ENCODE measurements at places on chromosomes 6 and 20.

DNA sequence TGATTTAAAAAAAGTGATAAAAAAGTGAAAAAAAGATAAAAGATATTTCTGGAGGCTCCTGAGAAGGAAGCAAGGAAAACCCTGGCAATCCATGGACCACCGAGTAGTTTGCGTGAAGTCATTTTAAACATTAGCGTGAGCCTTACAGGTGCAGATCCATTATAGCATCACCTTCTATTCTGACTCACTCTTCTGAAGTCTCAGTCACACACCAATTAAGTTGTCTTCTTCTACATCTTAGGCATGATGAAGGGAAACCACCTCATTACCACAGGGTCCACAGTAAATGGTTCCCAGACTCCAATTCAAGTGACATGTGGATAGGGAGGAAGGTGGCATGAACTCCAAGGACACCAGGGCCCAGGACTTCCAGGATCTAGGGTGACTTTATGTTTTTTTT, 99.1 kb downstream of the GJA10 start:
- no peak for DNase-seq

DNA sequence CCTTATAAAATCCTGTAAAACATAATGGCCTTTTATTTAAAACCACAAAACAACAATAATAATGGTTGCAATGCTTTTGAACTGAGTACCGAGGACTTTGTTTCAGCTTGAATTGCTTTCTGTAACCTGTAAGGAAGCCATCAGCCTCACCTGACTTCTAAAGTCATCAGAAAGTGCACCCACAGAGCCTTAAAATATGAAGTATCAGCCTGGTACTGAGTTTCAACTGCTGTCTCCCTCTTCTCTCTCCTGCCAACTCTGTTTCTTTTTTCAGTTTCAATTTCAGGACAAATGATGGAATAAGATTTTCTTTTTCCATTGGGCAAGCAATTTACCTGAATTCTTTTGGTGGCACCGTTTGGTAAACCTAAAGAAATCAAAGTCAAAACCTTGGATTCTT, 119.4 kb downstream of the PHACTR1 start:
- no peak for DNase-seq

DNA sequence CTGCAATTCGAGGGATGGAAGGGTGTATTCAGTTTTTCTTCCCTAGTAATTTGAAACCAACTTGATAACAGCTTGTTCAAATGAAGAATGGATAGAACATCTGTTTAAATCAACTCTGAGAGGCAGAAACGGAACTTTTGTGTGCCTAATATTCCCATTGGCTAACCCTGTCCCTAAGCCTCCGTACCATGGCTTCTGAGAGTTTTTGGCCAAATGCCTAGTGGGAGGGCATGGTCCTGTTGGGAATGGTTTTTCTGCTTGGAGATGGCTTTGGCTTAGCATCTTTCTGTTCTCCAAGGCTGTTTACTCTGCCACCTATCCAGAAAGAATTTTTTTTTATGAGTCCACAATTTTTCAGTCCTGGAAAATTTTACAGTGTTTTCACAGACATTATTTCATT, 126.7 kb upstream of the MLIP start:
- no peak for DNase-seq

GRCh38 chr6:52360601-52361413, 1.1 kb upstream of the PAQR8 start:
- DNase-seq, result no peak

- DNase-seq, result no peak
Observed at GRCh38 chr20:47195573-47195972, 160.9 kb downstream of the ZMYND8 start.

DNA sequence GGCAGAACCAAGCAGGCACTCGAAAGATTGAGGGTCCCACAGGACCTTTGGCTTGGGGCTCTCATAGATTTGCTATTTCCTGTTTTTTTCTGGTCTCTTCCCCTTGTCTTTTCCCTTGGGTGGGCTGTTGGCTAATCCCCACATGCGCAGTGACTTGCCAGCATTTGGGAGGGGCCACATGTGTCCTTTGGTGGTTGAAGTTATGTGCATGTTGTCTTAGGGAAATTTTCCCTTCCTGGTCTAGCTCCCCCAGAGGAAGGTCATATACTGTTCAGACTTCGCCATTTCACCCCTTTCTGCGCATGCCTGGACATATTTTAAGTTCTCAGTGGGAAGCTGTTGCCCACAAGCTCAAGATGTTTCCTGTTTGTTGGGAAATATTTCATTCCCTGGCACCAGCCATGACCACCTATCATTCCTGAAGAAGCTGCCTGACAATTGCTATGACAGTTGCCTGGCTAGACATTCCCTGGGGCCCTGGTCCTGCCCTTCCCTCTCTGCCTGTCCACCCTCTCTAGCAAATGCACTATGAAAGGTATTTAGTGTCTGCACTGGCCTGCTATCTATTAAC, 156.2 kb upstream of the THBS2 start:
- no peak for DNase-seq

- DNase-seq, result no peak
Observed at GRCh38 chr6:72653026-72653425, 31.2 kb downstream of the KCNQ5 start.

DNA sequence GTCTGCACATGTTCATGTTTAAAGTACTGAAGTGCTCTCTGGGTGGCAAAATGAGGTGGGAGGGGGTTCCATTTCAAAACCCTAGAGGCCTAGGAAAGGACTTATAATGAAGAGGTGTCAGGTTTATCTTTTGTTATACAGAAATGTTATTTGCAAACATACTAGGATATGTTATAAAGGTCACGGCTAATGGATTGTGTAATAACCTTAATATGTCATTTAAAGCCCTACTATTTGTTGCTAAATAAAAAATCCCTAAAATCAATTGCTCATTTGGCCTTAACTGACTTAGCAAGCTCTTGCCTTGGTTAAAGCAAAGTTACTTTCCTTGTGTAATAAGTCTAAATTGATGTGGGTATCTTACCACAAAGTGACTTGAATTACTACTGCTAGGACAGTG, 8.8 kb downstream of the NKX2-4 start:
- no peak for DNase-seq

GRCh38 chr6:31815025-31815838, at the start of the genes HSPA1A and HSPA1L:
Gene HSPA1A, plus strand, starts transcription at chr6:31815543. Its CDS starts 214 bp downstream, at chr6:31815757.
Gene HSPA1L, minus strand, starts transcription at chr6:31815283. Its CDS starts 3,311 bp downstream, at chr6:31811972.
- peak; percentile 85 for DNase-seq

- peak; percentile 54 for DNase-seq
Observed at GRCh38 chr6:137870744-137871247, 3.7 kb downstream of the TNFAIP3 start.

DNA sequence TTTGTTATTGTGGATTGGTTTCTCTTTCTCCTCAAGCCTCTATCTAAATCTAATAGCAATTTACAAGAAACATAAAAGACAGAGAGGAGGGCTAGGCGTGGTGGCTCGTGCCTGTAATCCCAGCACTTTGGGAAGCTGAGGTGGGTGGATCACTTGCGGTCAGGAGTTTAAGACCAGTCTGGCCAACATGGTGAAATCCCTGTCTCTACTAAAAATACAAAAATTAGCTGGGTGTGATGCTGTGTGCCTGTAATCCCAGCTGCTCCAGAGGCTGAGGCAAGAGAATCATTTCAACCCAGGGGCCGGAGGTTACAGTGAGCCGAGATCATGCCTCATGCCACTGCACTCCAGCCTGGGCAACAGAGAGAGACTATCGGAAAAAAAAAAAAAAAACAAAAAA, 46.6 kb downstream of the SLC2A12 start:
- no peak for DNase-seq

GRCh38 chr6:72689107-72689954, 67.5 kb downstream of the KCNQ5 start:
- no peak for DNase-seq

DNA sequence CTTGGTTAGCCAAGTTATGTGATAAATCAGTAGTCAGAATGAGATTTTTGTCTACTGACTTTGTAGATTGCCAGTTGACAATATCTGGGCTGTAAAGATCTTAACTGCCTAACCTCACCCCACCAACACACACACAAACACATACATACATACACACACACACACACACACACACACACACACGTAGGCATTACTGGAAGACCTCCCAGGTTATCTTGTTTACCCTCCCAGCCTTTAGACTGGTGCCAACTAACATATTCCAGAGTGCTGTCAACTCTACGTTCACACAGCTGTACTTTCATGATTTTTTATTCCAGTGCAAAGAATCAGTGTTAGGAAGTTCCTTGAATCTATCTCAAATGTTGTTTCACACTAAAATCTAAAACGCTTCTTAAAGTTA, 38.9 kb downstream of the BMP5 start:
- no peak for DNase-seq

GRCh38 chr6:110195639-110196038, 15.4 kb downstream of the CDC40 start:
- no peak for DNase-seq

DNA sequence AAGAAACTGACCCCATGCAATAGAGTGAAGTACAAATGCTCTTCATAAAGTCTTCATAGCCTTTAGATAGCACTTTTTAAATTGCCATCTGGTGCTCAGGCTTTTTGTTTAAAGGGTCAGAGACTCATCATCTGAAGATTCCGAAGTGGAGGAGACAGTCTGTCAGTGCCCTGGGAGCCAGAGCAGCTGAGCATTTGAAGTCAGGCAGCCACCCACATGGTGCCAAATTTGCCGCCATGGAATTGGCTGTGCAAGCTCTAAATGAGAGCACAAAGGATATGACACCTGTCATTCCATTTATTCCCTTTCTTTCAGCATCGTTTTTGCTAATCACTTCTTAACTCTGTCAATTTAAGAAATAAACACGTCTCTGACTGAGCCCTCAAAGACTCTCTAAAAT, 32.8 kb upstream of the CEP162 start:
- DNase-seq, result no peak

GRCh38 chr6:315921-316752, 23.9 kb downstream of the DUSP22 start:
- no peak for DNase-seq

DNA sequence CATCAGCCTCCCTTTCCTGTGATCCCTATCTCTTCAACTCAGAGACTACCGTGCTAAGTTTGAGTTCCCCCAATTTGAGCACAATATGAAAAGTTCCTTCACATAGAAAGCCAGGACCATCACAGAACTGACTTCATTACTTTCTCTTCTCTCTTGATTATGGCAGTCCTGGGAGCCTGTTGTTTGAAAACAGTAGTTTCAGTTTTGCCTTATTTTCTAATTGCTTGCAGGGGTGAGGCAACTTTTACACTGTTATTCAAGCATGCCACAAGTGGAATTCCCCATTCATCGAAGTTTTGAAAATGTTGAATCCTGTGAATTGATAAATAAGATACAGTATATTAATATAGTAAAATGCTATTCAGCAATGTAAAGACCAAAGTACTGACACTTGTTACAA, 569.7 kb upstream of the MARCKS start:
- no peak for DNase-seq

DNA sequence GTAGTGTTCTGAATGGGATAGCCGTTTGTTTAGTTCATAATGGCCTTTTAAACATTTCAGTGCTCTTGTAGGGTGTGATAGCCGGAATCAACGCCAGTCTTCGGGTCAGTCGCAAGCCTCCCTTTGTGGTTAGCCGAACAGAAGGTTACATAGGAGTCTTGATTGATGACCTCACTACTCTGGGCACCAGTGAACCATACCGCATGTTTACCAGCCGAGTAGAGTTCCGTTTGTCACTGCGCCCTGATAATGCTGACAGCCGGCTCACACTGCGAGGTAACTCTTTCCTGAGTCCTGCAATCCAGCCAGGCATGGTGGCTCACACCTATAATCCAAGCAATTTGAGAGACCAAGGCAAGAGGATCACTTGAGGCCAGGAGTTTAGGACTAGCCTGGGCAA, 20.4 kb downstream of the MTO1 start:
- no peak for DNase-seq

- DNase-seq, result no peak
Observed at GRCh38 chr6:149499066-149499465, 14.3 kb upstream of the ZC3H12D start.

GRCh38 chr6:32113386-32114352, 4.5 kb upstream of the TNXB start:
- no peak for DNase-seq

DNA sequence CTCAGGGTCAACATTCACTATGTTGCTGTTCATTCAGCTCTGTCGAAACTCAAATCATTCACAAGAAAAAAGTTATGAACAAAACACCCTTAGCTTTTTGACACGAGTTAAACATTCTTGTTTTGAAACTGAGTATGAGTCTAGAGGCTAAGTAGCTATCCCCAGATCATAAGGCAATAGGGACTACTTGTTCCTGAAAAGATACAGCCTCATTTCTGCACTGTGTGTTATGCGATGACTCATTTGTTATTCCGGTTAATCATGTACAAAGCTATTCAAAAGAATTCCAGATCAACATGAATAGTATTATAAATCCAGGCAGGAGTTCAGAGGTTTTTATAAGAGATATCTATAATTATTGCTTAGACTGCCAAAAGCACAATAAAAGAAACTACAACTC, 908.0 kb downstream of the QKI start:
- DNase-seq, result no peak

DNA sequence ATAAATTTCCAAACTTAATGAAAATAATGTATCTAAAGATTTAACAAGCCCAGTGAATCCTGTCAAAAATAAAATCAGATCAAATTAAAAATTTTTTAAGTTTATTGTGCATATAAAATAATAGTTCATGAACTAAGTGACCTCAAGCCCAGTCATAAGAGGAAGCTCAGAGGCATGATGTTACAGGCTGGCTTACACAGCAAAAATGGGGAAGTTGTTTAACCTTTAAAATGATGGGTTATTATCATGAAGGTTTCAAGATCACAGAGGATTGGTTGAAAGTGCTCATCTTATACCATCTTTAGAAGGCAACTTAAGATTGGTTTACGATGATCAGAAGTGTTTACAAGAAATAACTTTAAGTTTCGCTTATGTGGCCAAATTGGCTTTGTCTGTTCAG, 102.5 kb downstream of the PAK5 start:
- no peak for DNase-seq

DNA sequence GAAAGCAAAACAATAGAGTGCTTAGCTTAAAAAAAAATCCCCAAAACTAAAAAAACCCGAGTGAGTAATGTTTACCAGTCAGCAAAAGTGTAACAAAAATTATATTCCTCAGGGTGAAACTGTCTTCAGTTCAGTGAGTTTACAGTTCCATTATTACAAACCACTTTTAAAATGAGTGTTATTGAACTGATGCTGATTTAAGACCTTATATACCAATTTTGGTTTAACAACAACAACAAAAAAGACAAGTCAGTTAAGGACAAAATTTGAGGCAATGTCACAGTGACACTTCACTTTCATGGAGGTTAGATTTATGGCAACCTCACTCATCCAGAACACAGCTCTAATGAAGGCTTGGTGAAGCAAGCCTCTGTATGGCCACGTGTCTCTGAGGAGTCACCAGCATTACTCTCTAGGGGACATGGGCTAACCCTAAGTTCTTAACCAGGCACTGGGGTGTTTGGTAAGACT, 630.8 kb downstream of the PHF3 start:
- no peak for DNase-seq

GRCh38 chr6:125923366-125923877, 33.1 kb upstream of the HINT3 start:
- no peak for DNase-seq

Data from CD4-positive, CD25-positive, alpha-beta regulatory T cell (primary cell).